Activated CD4-positive, alpha-beta T cell treated with anti-CD3 and anti-CD28 coated beads, Interleukin-2, Interleukin-4, amounts not matched to agents 100 ng/mL and 50 ng/mL, durations not matched to agents 16 hours and 8 hours (primary cell): ENCODE measurements at places on chromosomes 11 and 22.

DNA sequence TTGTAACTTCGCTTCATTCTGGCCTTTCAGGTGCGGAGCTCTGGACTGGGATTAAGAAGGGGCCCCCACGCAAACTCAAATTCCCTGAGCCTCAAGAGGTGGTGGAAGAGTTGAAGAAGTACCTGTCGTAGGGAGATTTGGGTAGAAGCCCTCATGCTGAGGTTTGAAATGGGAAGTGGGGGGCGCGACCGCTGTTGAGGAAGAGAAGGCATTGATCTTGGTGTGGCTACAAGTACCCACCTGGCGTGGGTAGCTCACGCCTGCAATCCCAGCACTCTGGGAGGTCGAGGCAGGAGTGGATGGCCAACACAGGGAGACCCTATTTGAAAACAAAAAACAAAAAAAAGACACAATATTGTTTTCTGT lies 779 bp downstream of the SELENOH start:
- DNase-seq, result no peak

DNA sequence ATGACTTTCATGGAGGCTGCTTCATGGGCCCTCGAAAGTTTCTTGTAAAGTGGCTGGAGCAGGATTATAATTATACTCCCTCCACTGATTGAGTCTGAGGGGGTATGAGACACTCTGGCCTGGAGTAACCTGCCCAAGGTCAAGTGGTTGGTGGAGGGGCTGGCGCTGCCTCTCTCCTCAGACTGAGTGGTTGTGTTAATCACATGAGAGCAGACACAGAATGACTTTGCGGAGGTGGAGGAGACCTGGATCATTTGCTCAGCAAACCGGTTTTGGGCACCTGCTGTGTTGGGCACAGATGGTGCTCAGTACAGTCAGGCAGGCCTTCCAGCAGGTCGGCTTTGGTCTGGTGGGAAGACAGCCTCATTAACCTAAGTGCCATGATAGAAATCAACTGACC lies 11.8 kb downstream of the BCR start:
- no peak for DNase-seq

- DNase-seq, result peak; percentile 19
Measured at GRCh38 chr22:32204856-32205722, at the start of gene RFPL2. TSS of gene RFPL2 (minus strand) at chr22:32205073. CDS start at chr22:32202451, 2,622 bp downstream.

- no peak for DNase-seq
Measured at GRCh38 chr11:95486979-95487378, 256.0 kb upstream of the SESN3 start.

- no peak for DNase-seq
Measured at GRCh38 chr11:106691807-106692365, 326.4 kb downstream of the GUCY1A2 start.

DNA sequence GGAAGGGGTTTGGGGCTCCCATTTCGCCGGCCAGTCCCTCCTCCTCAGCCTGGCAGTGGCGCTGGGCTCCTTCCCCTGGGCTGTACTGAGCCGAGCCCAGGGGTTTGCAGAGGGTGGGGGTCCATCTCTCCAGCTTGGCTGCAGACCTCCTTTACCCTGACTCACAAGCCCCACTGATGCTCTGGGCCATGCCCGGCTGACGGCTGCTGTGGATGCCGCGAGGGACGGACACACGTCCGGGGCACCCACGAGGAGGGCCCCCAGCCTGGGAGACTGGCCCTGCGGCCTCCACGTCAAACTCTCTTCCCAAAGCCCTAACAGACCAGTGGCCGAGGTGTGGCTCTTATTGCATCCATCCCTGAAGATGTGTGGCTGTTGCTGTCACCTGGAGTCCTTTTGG lies 14.1 kb downstream of the PMM1 start:
- no peak for DNase-seq

GRCh38 chr11:78828676-78829075 lies 254.0 kb upstream of the NARS2 start:
- no peak for DNase-seq

- DNase-seq, result no peak
Measured at GRCh38 chr22:50570861-50571260, 7.4 kb downstream of the CPT1B start.

GRCh38 chr11:106552694-106553203 lies 465.5 kb downstream of the GUCY1A2 start:
- no peak for DNase-seq

DNA sequence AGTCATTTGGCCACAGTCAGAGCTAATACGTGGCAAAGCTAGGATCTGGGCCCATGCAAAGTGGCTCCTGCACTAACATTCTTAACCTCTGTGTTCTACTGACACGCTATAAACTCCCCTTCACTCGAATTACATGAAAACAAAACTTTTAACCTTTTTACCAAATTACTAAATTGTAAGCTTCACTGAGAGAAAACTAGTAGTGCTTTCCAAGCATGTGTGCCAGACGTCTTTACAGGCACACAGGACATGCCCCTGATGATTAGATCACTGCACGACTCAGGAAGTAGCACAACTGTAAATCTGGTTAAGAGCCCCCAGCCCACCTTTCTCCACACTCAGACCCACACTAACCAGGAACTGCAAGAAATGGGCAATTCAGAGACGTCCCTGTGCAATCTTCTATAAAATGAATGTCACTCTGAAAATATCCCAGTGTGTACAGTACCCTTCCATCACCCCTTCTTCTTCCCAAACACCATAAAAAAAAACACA lies 16.1 kb downstream of the PHF21A start:
- DNase-seq, result no peak

- no peak for DNase-seq
Measured at GRCh38 chr22:22404598-22405284, 103.8 kb downstream of the ZNF280B start.

DNA sequence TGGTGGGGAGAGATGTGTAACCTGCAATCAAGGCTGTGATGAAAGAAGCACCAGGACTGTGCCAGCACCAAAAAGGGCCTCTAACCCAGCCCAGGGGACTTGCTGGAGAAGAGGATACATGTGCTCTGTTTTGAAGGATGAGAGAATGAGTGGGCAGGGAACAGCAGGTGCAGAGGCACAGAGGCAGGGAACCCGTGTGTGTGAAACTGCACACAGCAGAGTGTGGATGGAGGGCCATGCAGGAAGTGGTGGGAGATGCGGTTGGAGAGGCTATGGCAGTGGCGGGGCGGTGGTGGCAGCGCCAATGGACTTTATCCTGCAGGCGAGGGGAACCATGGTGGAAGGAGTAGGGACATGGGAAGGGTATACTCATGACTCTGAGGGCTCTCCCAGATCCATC lies 25.2 kb upstream of the LRRC32 start:
- no peak for DNase-seq

DNA sequence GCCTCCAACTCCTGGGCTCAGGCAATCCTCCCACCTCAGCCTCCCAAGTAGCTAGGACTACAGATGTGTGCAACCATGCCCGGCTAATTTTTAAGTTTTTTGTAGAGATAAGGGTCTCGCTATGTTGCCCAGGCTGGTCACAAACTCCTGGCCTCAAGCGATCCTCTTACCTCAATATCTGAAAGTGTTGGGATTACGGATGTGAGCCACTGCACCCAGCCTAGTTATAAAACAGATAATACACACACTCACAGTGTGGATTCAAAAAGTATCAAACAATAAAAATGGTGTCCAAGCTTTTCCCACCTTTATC lies 377 bp upstream of the CCDC188 start:
- no peak for DNase-seq
